ENCODE measurements at places on chromosomes 12 and 14.

DNA sequence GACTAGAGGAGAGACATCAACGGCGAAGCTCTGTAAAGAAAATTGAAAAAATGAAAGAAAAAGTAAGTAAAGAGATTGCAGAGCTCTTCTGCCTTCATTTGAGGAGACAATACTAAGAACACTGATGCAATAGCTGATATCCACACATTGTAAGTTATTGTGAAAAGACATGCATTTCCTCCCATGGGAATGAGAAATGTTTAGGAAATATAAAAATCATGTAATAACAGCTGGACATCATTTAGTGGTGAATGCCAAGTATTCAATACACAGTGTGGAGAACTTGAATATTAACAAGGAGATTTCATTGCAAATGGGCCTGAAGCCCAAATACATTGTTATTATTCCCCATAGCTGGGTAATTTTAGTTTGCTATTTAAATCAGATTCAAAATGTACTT, 179.2 kb downstream of the KICS2 start:
- no peak for DNase-seq

GRCh38 chr12:28699029-28699428, 450.0 kb upstream of the FAR2 start:
- DNase-seq, result no peak

DNA sequence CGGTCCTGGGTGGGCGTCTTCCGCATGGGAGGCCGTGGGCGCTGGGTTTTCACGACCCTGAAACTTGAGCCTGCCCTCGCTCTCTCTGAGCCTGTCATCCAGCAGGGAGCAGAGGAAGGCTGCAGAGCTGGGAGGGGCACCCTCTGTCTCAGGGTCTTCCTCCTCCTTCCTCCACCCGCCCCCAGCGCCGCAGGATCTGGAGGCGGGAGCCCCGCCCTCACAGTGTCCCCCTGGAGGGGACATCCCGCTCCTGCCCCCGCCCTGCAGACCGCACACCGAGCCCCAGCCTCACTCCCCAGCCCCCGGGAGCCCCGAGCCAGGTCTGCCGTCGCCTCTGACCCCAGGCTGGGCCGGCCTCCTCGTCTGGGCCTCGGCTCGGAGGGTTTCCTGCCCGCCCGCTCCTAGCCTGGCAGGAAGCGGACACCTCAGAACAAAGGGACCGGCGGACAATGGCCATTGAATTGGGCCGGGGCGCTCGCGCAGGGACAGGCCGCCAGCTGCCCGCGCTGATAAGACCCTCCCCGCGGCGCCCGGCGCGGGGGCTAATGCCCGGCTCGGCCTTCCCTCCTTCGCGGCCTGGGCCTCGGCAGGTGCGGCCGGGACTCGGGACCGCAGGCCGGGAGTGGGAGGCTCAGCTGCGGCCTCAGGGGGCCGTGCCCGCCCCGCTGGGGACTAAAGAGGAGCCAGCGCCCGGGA, 15.3 kb upstream of the NUDT14 start:
- DNase-seq, result no peak

GRCh38 chr12:104219908-104220404, 4.4 kb downstream of the TXNRD1 start:
- DNase-seq, result peak; percentile 23

DNA sequence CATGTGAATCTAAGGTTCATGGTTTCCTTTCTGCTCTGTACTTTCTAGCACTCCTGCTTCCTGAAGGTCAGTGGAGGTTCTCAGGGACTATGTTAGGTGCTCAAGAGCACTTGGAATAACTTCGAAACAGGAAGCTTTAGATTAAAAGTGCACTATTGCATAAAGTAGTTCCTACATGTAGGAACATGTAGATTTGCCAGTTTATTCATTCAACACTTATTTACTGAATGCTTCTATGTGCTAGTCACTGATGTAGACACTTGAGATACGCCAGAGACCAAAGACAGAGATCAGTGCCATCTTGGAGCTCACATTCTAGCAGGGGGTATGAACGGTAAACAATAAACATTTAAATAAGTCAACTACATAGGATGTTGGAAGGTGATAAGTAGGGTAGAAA, 87.7 kb downstream of the DHRS2 start:
- no peak for DNase-seq
